ENCODE measurements at places on chromosomes 2 and 18.

- no peak for DNase-seq
Measured at GRCh38 chr2:23561088-23561487, 176.1 kb downstream of the KLHL29 start.

DNA sequence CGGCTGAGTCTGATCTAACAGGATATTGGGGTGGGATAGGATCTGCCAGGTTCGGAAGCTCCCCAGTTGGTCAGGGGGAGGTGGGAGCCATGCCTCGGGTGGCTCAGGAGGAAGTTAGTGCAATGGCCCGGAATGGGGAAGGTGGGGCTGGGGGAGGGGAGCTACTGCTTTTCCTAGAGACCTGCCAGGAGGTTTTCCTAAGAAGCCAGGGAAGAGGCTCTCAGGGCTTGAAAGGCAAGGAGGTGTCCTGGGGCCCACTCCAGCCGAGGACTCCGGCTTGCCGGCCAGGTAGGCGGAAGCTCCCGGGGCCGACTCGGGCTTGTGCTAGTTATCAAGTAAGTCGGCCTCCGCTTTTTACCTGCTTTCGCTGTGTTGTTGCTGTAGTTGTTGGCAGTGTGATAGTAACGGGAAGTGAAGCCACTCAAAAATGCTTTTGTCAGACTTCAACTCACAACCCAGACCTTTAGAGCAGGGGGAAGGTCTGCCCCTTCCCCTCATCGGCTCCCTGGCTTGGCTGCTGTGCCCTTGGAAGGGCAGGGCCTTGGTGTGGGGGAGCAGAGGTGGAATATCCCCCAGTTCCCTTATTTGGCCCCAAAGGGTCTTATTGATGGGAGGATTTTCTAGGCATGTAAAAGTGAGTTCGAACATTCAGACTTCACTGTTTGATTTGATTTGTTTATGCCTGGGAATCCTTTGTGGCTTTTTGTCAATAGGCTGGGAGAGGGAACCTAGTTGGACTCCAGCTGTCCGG lies 5.4 kb downstream of the GDF7 start:
- DNase-seq, result no peak

- no peak for DNase-seq
Measured at GRCh38 chr2:67854798-67855197, 208.0 kb downstream of the C1D start.

DNA sequence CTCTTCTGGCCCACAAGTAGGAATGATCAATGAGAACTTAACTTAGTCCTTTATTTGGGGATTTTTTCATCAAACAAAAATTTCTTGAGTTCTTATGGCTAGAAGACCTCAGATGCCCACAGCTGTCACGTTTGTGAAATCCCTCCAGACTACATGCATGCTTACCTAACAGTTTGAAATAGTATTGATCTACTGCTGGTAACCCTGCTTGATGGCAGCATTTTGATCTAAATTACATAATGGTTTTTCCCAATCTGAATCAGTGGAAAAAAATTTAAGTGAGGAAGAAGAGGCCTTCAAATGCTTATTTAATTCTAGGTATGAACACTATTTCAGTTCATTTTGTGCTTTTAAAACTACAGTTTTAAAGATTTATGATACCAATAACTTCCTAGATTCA lies 13.9 kb downstream of the ERMN start:
- DNase-seq, result no peak

DNA sequence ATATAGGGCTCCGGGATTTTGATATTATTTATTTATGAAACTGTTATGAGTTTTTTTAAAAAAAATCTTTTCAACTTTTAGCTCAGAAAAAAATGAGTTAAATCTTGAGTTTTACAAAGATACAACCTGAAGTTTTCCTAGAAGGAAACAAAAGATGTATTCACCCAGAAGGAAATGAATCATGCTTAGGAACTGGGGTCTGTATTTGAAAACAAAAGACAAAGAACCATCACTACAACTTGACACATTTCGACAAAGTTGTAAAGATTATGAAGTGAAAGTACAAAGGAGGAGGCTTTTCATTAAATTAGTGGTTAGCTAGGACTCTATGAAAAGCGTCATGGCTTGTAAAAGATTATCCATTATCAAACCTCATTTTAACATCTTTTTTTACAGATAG lies 143.3 kb downstream of the PDE1A start:
- DNase-seq, result no peak

DNA sequence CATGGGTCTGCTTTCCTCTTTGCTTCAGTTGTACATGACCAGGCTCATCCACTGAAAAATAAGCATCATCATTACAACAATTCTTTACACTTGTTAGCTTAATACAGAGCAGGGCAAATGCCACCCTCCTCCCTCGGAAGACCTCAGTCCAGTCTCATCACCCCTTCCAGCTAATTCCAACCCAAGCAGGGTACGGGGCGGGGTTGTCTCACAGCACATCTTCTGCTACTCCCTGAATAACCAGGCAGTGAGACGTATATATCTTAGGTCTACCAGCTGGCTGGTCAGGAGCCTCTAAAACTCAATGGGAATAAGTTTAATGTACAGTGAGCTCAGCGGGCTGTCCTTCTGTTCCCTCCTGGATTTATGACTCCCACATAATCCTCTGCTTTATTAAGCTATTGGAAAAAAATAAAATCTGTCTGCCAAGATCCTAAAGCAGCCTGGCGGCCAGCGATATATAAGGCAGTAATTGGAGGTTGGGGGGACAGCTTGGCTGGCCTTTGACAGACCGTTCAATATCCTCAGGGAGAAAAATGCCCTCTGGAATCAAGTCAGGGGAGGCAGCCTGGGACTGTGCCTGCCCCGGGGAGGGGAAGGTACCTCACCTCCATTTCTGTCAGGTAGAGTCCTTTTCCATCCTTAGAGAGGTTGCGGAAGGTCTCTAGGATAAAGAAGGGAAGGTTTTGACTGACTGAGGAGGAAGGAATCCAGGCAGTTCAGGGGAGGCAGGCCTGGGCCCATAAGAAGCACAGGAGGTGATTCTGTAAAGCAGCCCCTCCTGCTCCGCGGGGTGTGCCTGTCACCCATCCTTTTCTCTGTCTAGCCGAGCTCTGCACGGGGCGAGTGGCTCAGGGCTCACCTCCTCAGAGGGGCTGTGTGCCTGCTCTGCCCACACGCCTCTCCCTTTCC lies 76.3 kb downstream of the CAPN13 start:
- DNase-seq, result no peak

All from activated CD4-positive, alpha-beta T cell treated with anti-CD3 and anti-CD28 coated beads, Interleukin-2, amount 50 U/mL, for 4 hours (primary cell).